Stimulated activated CD8-positive, alpha-beta memory T cell treated with anti-CD3 and anti-CD28 coated beads, Interleukin-4, amount 100 ng/mL, for 1 hour (primary cell): ENCODE measurements at places on chromosomes 11 and 22.

DNA sequence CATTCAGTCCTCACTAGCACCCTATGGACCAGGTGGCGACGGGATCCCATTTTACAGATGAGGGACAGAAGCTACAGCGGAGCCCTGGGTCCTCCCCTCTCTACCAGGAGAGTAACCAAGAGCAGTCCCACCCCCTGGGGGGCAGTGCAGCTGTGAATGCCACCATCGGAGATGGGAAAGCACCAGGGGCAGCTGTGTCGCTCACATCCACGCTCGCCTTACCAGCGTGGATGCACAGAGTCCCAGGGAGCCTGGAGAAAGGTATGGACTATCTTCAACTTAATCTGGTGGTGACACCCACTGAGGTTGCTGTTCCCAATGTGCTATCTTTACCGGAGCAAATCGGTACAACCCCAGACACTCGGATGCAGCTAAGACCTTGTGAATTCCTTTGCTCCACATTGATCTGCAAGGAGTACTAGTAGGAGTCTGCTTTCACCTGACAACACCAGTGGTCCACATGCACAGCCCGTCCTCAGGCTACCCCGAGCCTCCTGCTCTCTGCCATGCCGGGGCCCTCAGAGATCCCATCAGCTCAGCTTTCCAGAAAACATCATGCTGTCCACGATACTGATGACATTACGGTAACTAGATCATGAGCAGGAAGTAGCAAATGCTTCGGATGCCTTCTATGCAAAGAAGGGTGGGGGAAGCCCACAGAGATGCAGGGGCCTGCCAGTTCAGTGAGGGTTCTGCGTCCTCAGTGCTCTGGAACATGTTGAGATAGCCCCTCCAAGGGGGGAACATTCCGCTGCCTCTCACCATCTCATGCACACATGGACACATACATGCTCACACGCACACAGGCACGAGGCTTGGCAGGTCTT, 126.0 kb downstream of the CTTN start:
- DNase-seq: no peak

DNA sequence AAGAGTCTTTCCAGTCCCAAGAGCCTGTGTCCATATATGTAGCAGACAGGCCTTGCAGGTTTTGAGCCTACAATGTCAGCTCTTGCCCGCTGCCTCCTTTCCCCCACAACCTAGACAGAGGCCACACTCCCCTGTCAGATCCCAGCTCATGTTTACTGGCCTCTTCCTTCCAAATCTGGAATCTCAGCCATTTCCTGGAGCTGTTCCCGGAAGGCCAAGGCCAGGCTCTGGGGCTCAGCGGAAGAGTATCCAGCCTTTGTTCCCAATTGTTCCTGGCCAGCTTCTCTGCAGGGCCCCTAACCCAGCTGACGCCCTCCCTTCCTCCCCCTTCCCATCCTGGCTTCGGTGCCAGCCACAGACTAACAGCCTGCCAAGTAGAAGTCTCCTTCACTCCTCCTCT, 1.0 kb upstream of the ROBO4 start:
- no peak for DNase-seq

GRCh38 chr22:42766860-42767259, 46.2 kb upstream of the A4GALT start:
- no peak for DNase-seq

- no peak for DNase-seq
These were observed 151.6 kb upstream of the MTMR2 start for GRCh38 chr11:96075532-96075959.

DNA sequence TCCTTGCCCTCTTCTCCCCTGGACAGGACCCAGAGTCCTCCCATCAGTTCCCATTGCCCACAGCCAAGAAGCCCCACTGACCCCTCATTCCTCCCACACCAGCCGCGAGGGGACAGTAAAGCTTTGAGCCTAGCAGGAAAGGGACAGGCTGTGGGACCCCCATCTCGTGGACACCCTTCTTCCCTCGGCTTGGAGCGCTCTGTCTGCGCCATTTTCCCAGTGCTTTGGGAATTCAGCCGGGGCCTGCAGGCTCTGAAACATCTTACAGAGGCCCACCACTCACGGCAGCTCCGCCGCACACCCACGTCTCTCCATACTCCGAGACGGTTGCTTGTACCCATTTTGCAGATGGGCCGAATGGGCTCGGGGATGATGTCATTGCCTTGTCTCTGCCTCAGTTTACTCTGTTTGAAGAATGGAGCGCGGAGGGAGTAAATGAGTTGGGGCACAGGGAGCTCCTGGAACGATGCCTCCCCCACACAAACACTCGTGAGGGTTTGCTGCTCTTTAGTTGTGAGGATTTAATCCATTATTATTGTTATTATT, 447.7 kb downstream of the TBC1D22A start:
- no peak for DNase-seq

DNA sequence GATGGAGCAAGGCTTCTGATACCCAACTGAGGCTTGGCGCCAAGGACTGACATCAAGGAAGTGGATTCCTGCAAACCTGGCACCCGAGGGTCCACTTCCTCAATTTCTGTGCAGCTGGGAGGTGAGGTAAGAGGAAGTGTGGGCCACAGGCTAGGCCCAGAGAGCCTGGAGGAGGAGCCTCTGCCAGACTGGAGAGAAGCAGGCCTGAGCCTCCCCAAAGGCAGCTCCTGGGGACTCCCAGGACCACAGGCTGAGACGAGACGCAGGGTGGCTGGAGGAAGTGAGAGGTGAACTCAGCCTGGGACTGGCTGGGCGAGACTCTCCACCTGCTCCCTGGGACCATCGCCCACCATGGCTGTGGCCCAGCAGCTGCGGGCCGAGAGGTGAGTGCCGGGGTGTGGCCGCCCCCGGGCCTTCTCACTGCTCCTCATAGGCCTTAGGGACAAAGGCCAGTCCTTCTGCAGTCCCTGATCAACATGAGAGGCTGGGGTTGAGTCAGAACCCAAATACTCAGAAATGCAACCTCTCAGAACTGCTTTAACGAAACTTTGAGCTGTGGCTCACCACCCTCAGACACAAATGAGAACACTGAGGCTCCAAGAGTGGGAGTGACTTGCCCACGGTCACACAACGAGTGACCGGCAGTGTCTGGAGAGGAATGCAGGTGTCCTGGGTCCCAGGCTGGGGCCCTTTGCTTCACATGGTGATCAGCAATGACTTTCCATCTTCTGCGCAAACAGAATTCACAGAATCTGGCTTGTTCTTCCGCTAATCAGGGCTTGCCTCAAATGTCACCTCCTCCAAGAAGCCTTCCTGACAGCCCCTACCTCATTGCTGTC, at the start of gene NCF4:
NCF4 (plus strand) TSS at position 186 of the 839 bp plus-strand sequence; CDS start at position 352, 166 bp downstream.
- DNase-seq: no peak

DNA sequence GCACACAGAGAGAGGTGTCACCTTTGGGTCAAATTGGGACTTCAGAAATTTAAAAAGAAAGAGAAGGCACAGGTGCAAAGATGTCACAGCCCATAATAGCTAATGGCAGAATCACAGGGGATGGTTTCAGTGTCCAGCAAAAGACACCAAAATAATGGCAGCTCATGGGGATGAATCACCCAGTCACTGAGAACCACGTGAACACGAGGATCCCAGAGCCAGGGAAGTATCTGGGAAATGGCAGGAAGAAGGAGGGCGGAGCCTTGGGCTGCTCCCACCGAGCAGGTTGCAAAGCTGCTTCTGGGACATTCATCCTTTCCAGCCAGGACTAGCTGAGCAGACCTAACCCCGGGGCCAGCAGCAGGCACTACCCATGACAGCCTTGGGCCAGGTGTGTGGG, 45.6 kb downstream of the TRMU start:
- no peak for DNase-seq

DNA sequence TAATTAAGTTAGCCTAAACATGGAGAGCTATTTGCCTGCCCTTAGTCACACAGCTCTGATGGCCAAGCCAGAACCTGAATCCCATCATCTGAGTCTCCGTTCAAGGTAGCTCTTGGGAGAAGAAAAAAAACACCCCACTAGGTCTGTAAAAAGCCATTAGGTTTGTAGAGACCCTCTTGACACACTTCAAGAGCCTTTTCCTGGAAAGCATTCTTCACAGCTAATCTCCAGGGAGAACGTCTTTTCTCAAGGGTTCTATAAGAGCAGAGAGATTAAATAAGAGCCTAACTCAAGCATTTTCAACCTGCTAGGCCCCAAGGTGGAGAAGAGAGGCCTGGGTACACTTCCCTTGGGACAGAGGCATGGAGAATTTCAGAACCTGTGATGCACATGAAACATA, 61.6 kb upstream of the NAV2 start:
- no peak for DNase-seq

- no peak for DNase-seq
These were observed 232.0 kb upstream of the ZBED5 start for GRCh38 chr11:11089805-11090204.

GRCh38 chr11:66131937-66132632, 62.0 kb downstream of the PACS1 start:
- DNase-seq: no peak

DNA sequence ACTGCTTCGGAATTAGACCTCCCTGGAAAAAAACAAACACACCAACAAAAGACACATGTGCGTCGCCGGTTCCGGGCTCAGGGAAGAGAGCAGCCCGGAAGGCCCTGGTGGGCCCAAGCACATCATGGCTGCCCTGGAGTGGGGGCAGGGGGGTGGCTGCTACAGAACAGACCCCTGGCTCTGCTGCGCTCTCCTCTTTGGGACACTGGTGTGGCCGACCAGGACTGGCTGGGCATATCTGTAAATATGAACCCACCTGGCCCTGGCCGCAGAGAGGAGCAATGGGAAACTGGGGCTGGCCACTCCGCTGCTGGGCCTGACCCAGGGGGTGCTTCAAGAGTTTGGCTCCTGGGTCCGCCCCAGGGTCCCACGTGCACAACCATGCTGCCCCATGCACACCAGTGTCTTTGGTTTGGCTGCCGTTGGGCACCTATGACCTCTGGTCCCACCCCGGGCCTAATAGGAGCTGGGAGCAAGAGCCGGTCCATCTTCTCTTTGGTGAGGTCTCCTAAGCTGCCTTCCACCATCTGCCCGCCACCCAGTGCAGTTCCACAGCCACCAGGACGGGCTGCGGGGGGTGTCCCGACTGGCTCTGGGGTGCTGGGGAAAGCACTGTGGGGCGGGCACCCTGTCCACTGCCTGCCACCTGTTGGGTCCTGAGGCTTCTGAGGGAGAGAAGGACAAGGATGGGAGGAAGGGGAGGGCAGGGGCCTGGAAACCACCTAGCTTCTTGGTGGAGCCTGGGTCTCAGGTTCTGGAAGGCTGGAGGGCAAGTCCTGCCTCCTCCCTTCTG, 30.1 kb downstream of the PPM1F start:
- DNase-seq: no peak

DNA sequence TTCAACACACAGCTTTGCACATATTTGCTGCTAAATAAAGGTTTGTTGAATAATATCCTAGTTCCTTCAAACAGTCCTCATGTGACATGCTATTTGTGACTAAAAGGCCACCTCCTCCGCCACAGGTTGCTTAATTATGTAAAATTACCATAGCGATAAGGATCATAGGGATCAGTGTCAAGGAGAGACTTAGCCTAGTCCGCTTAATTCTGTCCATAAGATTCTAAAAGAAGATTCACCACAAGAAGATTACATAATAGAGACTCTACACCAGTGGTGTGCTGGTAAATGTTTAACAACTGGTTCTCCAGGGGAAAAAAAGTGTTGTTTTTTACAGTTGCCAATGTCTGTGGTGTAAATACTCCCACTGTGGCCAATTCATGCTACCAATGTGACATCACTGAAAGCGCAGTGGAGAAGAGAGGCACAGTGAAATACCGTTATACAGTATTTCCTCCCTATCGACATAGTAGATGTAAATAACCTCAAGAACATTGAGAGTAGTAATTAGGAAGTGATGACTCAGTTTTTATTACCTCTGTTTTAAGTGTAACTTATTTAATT, 4.2 kb upstream of the CHRDL2 start:
- DNase-seq: no peak

DNA sequence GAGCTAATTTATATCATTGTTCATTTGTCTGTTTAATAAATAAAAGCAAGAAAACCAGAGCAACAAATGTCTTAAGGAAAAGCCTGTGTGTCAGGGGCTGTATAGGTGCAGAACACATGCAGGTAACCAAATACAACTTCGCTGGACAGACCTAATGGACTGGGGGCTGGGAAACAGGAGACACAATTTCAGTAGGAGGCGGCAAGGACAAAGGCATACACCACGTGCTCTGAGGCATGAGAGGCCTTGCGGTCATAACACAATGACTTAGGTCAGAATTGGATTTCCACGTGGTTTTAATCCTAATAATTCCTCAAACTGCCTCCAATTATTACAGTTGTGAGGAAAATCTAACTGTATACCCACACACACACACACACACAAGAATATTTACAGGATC, 8.7 kb upstream of the GLB1L3 start:
- no peak for DNase-seq

- DNase-seq: no peak
These were observed 1.2 kb downstream of the FAM89B start for GRCh38 chr11:65573391-65574079.

- no peak for DNase-seq
These were observed 901 bp upstream of the PARVA start for GRCh38 chr11:12376259-12377081.

DNA sequence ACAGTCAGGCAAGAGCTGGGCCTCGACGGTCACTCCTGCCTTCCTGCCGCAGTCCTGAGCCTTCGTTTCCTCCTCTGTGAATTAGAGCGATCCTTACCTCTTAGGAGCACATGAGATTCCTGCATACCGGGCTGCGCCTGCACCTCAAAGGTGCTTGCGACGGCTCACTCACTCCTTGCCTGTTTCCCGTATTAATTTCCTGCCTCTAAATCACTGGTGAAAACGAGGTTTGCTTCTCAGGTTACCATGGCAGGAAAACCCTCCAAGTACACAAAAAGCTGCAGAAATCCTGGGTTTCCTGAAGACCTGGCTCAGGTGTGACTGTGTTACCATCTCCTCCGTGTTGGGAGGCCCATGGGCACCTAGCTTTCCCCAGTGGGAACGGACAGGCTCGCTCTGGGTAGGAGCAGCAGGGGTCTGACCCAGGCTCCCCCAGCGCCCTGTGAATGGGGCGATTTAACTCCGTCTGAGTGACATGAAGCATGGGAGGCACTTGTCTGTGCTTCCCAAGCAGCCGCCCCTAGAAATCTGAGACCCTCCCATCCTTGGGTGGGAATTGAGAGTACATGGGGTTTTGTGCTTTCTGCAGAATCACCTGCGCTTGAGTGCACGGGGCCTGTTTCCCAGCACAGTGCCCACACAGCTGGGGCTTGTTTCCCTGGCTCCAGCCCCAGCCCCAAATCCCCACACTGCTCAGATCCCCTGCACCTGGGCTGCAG, 64.8 kb downstream of the PHF21B start:
- DNase-seq: no peak

DNA sequence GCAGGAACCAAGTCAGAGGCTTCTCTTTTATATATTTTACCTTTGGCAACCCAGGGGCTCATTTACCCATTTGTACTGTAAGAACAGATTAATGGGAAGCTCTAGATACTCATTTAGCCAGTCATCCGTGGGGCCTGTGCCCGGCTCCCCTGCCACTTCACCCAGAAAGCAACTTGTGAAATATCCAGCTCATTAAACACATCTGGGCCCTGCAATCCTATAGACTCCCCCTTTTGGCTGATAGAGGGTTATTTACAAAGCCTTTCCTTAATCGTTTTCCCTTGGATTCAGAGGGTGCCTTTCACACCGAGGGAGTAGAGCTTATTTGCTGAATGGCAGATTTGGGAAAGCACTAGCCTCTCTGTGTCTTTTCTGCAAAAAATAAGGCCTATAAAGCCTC, 118.7 kb upstream of the SORL1-AS1 start:
- no peak for DNase-seq
